NCI-H226 (cell line): ENCODE measurements at places on chromosomes 16 and 17.

DNA sequence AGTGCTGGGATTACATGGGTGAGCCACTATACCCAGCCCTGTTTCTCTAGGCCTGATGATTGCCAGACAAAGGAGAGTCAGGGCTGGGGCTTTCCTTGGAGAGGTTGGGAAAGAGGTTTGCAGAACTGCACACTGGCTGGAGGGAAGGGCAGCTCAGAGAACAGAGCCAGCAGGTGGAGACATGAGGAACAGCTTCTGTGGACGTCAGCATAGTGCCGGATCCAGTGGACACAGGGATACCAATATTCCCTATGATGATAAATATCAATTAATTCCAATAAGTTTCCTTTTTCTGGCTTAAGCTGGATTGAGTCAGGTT, 43.2 kb upstream of the SCNN1B start:
- no peak for DNase-seq

GRCh38 chr17:75160211-75160610, 5.9 kb upstream of the JPT1 start:
- DNase-seq: no peak

- DNase-seq: peak; percentile 69
Observed at GRCh38 chr17:60372790-60373483, 19.0 kb downstream of the USP32 start.

- no peak for DNase-seq
Observed at GRCh38 chr17:59506894-59507726, 58.3 kb upstream of the DHX40 start.

GRCh38 chr16:11306381-11306780, 25.3 kb upstream of the PRM1 start:
- DNase-seq: no peak

DNA sequence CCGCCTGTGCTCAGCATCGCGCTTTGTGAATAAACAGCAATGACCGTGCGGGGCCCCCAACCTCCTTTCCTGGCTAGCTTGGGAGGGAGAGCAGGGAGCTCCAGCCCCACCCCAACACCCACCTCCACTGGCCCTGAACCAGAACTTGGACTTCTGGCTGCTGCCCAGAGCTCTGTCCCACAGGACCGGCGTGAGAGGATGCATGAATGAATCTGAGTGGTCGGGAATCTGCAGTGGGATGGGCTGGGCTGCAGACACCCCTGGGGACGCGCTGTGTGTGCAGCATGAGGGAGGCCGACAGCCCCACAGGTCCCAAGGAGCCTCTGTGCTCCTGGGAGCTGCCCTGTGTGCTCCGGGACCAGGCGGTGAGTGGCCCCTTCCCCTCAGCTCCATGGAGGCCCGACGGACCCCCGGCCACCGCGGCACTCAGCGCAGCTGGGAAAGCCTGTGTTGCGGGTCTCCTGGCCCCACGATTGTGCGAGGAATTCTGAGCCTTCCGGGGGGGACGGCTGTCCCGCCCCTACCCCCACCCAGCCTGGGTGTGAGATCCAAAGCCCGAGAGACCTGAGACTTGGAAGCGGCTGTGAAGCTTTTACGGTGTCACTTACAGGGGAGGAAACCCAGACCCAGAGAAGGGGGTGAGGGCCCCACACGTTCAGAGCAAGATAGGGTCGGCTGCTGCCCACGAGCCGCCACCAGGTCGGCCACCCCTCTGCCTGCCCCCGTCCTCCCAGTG, 5.4 kb downstream of the PIEZO1 start:
- no peak for DNase-seq

DNA sequence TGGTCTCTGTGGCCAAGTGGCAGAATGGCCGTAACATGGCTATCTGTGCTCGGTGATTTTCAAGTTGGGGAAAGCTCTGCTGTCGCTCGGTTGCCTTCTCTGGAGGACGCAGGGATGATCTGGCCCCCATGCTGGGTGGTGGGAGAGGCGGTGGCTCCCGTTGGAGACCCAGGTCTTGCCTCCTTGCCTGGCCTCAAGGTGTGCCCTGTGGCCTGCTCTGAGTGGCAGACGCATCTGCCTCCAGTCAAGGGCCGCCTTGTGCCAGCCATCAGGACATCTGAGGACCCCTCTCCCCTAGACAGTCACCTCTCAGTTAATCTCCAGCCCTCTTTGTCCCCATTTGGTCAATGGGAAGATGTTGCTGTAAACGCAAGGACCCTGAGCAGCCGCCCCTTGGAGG, 165.9 kb downstream of the CCDC182 start:
- DNase-seq: no peak

DNA sequence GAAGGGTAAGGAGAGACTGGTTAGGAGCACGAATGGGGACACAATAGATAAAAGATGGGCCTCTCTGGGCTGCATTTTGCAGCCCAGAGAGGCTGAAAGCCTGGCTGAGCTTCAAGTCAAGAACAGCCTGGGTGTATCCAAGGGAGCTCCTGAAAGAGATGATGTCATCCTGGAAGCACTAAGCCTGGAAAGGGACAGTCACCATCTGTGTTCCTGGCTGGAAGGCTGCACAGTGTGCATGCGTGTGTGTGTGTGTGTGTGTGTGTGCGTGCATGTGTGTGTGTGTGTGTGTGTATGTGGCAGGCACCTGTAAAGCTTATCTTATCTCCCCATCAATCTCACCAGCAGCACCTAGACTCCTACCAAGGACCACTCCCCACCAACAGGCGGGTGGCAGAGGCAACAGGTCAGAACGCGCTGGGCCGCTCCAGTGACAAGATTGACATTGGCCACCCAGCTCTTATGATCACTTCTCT, 44.1 kb downstream of the COG7 start:
- no peak for DNase-seq

- DNase-seq: no peak
Observed at GRCh38 chr16:63171545-63171944, 1135.3 kb upstream of the CDH8 start.

GRCh38 chr17:75442168-75443103, 14.0 kb upstream of the TMEM94 start:
- DNase-seq: no peak

GRCh38 chr16:55622272-55622671, 33.5 kb upstream of the SLC6A2 start:
- DNase-seq: no peak

GRCh38 chr17:1908699-1909309, 79.0 kb downstream of the RPA1 start:
- DNase-seq: peak; percentile 52

GRCh38 chr16:23570992-23571632, 13.6 kb downstream of the UBFD1 start:
- DNase-seq: no peak

DNA sequence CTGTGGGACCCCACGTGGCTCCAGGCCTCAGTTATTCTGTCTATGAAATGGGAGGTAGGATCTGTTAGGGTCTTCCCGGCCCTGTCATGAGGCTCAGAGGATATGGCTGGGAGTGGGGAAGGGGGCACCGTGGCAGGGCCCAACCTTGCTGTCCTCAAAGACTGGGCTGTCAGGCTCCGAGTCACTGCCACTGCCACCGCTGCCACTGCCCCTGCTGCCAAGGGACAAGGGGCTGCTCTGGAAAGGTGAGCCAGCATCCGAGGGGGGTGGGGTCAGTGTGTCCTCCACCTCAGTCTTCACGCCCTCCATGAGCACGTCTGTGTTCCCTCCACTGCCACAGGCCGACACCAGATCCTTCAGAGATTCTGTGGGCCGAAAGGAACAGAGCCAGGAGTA, 19.2 kb downstream of the SREBF1 start:
- no peak for DNase-seq

- peak; percentile 28 for DNase-seq
Observed at GRCh38 chr17:68812876-68813584, 142.2 kb downstream of the ABCA8 start.

DNA sequence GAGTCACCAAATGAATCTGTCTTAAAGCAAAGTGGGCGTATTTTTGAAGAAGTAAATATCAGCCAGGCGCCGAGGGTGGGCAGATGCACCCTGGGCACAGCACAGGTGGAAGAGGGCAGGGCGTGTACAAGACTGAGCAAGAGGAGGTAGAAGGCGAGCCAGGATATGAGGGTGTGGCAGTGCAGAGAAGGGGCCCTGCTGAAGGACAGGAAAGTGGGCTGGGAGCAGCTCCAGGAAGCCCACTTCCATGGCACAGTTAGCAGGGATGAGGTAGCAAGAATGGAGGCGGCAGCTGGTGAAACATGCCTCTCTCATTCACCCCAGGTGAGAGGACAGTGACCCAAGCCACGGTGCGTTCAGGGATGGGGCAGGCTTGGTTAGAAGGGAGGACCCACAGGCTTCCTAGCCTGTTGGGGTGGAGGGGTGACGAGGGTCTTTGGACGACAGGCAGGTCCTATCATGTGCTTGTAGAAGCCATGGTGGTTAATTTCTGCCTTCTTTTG, 149.3 kb downstream of the CLEC16A start:
- no peak for DNase-seq

DNA sequence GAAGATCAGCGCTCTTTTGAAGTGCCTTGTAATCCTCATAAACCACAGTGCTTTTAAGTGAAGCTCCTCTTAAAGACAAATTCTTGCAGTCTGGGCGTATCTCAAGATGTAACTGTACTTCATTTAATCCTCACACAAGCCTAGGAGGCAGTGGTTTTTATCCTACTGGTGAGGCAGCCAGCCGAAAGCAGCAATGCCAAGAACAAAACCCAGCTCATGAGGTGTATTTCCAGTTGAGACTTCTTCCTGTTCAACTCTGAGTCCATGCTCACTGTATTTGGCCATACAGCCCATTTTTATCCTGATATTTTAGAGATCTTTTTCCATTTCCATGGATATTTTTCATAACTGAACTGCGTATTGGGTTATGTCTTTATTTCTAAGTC, 13.7 kb downstream of the CTRB2 start:
- no peak for DNase-seq
